ENCODE measurements at places on chromosomes 3 and 15.

DNA sequence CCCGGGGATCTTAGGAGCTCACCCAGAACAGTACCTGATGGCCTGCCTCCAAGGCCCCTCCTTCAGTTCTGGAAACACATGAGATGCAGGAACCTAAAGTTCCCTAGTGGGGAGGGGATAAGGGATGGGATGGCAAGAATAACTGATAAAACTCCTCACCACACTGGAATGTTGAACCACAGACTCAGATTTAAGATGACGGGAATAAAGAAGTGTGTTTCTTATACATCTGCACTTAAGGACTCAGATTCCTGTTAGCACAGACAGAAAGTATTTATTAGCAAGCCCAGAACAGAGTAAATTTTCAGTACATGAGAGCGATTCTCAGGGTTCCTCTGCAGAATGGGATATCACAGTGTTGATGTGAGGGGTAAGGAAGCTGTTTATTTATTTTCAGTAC lies 245.2 kb downstream of the TLE3 start:
- no peak for DNase-seq

GRCh38 chr3:191240486-191240885 lies 41.4 kb downstream of the OSTN start:
- DNase-seq, result no peak

DNA sequence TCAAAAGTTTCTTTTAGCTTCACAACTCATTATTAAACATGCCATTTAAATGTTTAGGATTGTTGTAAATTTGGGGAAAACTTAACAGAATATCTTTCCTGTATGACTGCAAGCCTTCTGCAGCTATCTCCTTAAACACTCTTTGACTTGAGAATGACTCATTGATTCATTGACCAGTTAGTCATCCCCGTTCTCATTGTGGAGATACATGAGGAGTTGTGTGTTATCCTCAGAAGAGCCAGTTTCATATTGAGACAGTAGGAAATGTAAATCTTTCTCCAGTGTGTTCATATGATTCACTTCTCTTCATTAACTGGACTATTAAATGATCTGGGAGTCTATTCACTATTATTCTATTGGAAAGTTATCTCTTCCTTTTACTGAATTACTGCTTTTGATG lies 83.0 kb downstream of the CRYGS start:
- no peak for DNase-seq

DNA sequence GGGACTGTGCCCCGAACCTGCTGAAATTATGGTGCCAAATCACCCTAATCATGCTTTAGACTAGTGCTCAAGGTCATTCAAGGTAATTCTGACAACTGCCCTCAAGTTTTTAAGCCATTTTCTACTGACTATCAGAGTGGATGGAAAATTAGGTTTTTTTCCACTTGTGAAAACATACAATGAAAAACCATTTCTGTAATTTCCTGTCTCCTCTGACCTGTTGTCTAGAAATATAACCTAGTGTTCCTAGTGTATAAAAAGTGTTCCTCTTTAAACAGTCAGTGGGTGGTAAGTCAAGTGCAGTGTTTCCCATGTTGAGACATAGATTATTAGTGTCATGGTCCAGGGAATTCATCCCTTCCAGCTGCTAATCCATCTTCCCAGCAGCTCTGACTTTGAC lies 232.8 kb upstream of the UMPS start:
- DNase-seq, result no peak

- no peak for DNase-seq
Measured at GRCh38 chr3:29488922-29489321, 208.1 kb downstream of the RBMS3 start.

DNA sequence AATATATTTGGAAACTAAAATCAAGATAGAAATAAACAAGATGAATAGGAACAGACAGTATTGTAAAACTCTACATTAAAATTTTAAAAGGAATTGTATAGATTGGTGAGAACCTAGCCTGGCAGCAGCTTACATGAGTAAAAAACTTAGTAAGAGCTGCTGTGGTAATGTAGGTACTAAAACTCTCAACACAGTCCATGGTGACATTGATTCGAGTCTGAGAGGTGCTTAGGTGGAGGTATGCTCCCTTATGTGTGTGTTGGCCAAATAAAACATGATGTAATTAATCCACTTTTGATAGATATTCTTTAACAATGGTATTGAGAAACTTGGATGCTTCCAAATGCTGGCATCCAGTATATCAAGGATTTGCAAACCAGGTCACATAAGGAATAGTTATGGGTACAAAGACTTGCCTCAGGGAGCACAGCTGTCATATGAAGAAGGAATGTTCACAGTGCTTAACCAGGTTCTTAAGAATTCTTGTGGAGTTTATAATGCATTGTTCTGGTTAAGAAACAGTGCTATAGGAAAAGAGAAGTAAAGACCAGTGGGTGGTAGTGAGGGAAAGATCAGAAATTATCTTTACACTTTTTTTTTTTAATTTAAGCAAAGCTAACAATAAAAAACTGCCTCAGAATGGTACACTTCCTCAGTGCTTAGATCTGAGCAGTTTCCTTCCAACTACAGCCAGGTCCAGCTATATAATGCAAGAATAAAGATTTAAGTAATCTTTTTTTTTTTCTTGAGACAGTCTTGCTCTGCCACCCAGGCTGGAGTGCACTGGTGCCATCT lies 24.6 kb upstream of the IL20RB start:
- DNase-seq, result no peak

DNA sequence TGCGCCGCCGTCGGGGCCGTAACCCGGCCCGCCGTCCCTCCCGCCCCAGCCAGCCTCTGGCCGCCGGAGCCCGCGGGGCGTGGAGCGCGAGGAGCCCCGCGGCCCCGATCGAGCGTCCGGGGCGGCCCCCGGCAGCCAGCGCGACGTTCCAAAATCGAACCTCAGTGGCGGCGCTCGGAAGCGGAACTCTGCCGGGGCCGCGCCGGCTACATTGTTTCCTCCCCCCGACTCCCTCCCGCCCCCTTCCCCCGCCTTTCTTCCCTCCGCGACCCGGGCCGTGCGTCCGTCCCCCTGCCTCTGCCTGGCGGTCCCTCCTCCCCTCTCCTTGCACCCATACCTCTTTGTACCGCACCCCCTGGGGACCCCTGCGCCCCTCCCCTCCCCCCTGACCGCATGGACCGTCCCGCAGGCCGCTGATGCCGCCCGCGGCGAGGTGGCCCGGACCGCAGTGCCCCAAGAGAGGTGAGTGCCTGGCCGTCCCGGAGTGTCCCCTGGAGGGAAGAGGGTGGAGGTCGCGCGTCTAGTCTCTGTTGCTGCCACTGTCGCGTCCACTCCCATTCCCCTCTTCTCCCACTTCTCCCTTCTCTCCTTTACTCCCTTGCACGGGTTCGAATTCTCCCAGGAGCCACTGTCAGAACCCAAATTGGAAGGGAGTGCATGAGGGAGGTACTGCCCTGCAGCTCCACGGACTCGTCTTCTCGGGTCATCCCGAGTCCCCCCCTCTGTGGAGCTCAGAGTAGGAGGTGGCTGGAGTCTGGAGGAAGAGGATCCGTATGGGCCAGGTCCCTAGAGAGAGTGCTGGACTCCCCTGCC lies 585 bp downstream of the CSK start:
- peak; percentile 69 for DNase-seq

DNA sequence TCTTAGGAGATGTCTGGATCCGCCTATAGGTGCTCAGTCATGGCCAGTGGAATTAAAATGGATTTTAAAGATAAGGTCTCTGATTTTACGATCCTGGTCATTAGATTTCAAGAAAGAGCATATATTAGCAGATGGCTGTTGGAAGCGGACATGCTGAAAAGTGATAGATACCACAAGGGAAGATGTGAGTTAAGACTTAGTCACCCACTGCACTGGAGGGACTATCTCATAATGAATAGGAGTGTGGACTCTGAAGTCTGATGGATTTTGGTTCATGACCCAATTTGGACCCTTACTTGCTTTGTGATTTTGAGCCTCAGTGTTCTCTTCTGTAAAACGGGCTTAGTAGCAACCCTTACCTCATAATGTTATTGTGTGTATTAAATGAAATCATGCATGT lies 214.7 kb downstream of the CHST2 start:
- DNase-seq, result no peak

Data from germinal center (tissue), 1 donor.